ENCODE measurements at places on chromosomes 16 and 17. TPM values are rescaled to one million over a fixed set of nuclear protein-coding genes. Genes with fewer than 3 reads are reported as not detected.

GRCh38 chr17:49815761-49816281 is 27.3 kb downstream of the KAT7 start:
- peak; percentile 68 for DNase-seq

DNA sequence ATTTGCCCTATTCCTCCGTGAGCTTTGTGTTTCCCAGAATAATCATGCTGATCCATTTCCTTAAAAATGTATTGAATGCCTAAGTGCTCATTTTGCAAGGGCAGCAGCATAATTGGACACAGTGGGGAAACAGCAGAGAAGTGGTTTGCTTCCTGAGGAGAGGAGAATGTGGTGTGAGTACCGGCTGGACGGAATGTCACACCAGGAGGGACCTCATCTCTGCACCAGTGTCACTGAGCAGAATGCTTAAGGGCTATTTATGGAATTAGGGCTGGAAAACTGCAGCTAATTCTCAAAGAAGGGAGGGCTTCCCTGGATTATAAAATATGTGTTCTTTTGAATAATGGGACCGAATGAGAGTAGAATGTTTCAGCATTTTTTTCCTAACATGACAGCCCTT is 1100.6 kb upstream of the RBFOX1 start:
- no peak for DNase-seq

GRCh38 chr17:79982986-79983385 is 52.7 kb downstream of the TBC1D16 start:
- peak; percentile 8 for DNase-seq

GRCh38 chr16:586645-587590 is 2.9 kb upstream of the RAB40C start:
- DNase-seq: no peak

DNA sequence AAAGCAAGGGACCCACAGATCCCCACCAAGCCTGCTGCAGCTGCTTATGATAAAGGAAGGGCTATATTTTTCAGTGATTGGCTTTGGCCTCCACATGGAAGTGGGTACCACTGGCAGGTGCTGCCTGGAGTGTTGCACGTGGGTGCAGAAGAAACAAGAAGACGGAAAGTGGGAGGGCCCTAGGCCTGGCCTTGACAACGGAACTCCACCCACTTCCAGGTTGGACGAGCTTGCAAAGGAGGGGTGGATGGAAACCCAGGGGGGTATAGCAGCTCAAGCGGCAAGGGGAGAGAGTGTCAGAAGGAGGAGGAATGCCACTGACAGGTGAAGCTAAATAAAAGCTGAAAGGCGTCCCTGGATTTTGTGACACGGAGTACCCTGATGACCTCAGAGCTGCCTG is 20.3 kb downstream of the TRIM25 start:
- DNase-seq: no peak

GRCh38 chr17:56718515-56718914 is 115.2 kb downstream of the C17orf67 start:
- DNase-seq: no peak

DNA sequence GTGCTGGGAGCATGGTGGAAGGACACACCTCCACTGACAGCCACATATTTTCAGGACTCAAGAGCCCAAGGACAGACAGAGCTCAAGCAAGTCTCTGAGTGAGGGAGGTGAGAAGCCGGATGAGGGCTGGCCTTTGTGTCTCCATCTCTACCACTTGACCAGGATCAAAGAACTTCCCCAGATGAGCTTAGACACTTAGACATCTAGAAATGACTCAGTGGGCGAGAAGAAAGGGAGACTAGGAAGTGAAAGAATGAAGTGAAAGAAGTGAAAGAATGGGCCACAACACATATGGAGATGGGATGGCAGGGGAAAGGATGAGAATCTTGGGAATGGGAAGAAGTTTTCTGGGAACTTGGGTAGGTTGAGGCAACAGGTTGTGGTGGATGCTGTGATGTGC is 274.9 kb upstream of the CCL2 start:
- DNase-seq: no peak

- no peak for DNase-seq
These were observed 39.0 kb downstream of the ZNF423 start for GRCh38 chr16:49816875-49817274.

DNA sequence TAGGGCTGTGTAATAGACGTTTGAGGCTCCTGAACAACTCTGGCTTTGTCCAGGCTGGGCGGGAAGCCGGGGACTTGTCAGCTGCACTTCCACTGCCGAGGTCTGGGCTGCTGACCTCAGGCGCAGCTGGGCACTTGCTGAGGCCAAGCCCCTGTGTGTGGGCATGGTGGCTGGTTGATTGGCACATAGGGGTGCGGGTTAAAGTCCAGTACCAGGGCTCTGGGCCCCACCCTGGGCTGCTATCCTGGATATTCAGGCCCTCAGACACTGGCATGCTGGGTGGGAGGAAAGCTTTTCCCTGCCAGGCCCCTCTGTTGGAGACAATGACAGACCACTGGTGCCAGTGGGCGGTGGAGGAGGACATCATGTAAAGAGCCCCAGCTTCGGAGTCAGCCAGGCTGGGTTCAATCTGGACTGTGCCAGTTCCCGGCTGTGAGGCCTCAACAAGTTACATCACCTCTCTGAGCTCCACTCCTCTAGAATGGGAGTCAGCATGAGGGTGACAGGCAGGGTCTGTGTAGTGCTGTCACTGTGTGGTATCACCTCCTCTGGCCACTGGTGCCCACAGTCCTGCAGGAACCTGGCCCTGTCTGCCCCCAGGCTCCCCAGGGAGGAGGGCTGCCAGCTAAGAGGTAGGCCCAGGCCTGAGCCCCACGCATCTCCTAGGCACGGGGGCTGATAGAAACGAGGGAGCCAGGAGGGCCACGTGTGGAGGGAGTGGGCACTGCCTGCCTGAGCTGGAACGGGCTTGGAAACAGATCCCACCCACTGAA is 42.5 kb downstream of the PSME3IP1 start:
- DNase-seq: no peak

- no peak for DNase-seq
These were observed 373.7 kb downstream of the SOX9 start for GRCh38 chr17:72494566-72494965.

DNA sequence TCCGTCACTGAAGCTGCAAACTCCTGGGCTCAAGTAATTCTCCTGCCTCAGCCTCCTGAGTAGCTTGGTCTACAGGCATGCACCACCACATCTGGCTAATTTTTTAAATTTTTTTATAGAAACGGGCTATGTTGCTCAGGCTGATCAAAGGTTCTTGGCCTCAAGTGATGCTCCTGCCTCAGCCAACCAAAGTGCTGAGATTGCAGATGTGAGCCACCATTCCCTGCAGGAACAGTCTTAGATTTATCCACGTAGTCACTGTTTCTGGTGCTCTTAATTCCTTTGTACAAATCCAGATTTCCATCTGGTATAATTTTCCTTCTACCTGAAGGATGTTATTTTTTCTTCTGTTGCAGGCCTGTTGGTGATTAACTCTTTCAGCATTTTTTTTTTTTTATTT is 13.0 kb downstream of the SLC26A11 start:
- DNase-seq: no peak

DNA sequence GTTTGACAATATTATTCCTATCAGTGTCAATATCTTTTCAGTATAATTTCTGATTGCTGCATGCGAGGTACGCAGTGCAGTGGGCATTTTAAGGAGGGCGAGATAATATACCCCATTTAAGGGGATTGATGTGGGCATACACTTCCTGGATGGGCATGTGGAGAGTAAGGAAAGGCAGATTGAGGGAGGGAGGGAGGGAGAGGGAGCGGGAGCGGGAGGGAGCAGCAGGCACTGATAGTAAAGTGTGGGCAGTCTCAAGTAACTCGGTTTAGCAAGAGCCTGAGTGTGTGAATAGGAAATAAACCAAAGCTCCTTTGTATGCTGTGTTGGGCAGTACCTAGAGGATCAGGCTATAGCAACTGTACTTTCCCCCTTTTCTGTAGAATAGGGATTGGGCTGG is 5.1 kb downstream of the BPTF start:
- DNase-seq: no peak

- DNase-seq: no peak
These were observed 53.3 kb upstream of the FASN start for GRCh38 chr17:82151106-82151957.

GRCh38 chr17:9755083-9755482 is 36.3 kb downstream of the DHRS7C start:
- no peak for DNase-seq

DNA sequence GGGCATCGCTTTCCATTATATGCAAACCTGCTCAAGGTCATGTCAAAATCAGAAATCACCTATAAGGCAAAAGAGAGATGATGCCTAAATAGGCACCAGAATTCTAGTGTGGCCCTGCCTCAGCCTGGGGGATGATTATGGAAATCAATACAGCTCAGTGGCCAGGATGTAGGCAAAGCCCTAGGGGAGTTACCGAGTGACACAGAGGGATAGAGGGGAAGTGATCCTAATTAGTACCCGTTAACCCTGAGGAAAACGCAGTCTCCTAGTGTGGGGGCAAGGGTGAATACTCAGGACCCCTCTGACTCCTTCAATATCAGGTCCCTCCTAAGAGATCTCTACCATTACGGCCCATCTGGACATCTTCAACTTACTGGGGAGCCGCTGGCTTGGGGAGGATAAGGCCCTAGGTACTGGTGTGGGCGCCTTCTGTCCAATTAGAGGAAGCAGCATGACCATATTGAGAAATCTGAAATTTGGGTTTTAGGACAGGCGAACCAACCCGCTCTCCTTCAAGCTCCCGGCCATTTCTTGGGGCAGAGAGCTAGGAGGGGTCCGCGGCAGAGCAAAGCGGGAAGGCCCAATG is 725 bp downstream of the NT5C3B start:
- DNase-seq: no peak

DNA sequence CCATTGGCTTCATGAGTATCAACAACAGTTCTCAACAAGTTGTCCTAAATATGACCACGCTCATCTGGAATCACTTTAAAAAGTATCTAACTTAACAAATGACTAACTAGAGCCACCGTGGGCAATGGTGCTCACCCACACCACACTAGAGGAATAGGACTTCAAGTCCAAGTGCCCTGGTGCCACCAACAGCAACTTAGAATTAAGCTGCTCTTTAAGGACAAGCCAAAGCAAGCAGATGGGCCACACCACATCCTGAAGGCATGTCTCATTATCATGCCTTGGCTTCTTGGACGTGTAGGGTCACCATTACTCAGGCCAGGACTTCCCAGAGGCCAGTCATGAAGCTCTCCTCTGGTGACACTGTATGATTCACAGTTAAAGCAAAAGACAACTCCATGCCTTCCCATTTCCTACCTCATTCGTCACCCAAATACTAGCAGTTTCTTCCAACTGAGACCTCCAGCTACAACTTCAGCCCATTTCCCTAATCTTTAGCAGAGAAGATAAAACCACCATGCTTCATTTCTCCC is 9.4 kb upstream of the SLC6A4 start:
- no peak for DNase-seq

GRCh38 chr17:8117367-8117979 is 841 bp downstream of the ALOXE3 start:
- DNase-seq: no peak

GRCh38 chr16:24516900-24517669 is 22.3 kb upstream of the RBBP6 start:
- DNase-seq: peak; percentile 85

- no peak for DNase-seq
These were observed 18.4 kb upstream of the UBE2I start for GRCh38 chr16:1290860-1291575.

DNA sequence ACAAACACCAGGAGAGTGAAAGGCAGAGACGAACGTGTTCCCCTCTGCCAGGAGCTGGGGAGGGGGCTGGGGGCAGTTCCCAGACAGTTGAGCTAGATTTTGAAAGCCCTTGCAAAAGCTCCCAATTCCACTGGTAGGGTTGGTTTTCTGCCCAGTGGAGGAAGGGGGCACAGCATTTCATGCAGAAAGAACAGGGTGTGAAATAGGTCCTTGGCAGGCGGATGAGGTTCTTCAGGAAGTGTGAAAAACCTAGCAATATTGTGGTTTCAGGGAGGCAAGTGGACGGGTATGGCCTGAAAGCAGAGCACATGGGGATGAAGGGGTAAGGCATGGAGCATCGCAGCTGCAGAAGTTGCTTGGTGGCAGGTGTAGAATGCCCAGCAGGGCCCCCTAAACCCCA is 248.3 kb downstream of the KATNIP start:
- DNase-seq: no peak

DNA sequence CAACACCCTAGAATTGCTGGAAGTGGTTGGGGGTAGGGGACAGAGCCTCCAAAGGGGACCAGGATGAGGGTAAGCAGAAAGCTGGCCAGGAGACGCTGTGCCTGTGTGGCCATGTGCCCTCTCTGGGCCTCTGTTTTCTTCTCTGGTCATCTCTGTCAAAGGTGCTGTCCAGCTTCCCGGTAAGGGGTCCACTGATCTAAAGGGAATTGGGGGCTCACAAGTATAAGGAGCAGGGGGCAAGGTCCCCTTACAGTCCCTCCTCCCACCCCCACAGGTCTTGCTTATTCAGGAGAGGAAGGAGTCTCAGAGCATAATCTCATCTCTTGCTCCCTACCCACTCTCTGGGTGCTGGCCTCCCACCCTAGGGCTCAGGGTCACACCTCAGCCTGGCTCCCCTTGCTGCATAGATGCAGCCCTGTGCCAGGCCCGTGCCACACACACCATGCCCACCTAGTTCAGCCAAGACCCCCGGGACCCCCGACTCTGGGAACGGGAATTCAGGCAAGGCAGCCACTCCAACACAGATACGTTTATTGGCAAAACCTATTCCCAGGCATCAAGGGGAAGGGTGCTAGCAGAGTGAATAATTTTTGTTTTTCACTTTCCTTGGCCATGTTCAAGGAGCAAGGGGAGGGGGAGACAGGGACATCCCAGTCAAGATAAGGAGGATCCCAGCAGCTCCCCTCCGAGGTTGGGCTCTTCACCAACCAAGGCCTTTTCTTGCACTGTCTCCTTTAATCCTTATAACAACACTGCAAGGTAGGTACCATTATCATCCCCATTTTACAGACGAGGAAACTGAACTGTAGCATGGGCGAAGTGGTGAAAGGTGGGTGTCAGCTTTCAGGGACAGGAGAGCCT is 19.8 kb downstream of the SLC4A1 start:
- no peak for DNase-seq

GRCh38 chr17:13743906-13744305 is 142.2 kb upstream of the HS3ST3A1 start:
- no peak for DNase-seq

GRCh38 chr16:62652441-62653120 is 616.3 kb upstream of the CDH8 start:
- no peak for DNase-seq

CORO7 gene
- total RNA-seq: 45.5 TPM

KRT36 gene
- total RNA-seq: not detected

CCL8 gene
- total RNA-seq: not detected

COL1A1 gene
- 46.1 TPM for total RNA-seq

XAF1 gene
- 0.37 TPM for total RNA-seq

SOX9 gene
- total RNA-seq: 8.1 TPM

SLC7A6 gene
- total RNA-seq: 27.4 TPM

MCRIP1 gene
- 126 TPM for total RNA-seq

TMC8 gene
- 3.1 TPM for total RNA-seq

ASB16 gene
- total RNA-seq: 0.23 TPM

CTRB2 gene
- 6.8 TPM for total RNA-seq

GCGR gene
- 0.85 TPM for total RNA-seq

CMTM1 gene
- total RNA-seq: 2.5 TPM

ABHD15 gene
- total RNA-seq: 2.8 TPM

TMEM235 gene
- total RNA-seq: 0.24 TPM

EIF5A gene
- 1,021 TPM for total RNA-seq

HSF5 gene
- total RNA-seq: 0.11 TPM

PPY gene
- total RNA-seq: not detected

ZFHX3 gene
- total RNA-seq: 2.7 TPM

MT1B gene
- total RNA-seq: not detected

Data from WTC11 (cell line).